ENCODE measurements at places on chromosomes 13 and 19.

GRCh38 chr19:703651-704446 lies 4.9 kb upstream of the PALM start:
- DNase-seq: no peak

GRCh38 chr13:85204668-85205344 lies 594.4 kb downstream of the SLITRK6 start:
- no peak for DNase-seq

GRCh38 chr19:33219261-33219815 lies 6.3 kb downstream of the SLC7A10 start:
- DNase-seq: no peak

DNA sequence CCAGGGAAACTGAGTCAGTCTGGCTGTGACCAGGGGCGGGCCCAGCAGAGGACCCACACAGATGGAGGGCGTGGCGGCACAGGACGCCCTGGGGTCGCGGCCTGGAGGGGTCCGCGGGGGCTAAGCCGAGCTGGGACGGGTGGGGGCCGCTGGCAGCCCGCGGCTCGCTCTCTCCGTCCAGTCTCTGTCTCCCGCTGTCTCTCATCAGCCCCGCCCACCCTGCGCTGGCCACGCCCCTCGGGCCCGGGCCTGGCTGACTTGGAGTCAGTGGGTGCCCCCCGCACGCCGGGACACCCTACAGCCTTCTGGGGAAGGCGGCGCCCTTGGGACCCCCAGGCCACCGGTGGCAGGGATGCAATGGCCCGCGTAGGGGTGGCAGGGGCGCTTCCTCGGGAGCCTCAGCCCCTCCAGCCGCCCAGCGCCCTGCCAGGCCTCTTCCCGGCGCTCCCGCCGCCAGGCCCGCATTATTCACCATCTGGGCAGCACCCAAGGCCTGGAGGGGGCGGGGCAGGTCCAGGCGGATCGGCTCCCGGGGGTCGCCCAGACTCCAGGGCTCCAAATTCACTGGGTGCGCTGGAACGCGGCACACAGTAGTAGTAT lies at the start of gene TBXA2R:
TBXA2R (minus strand) TSS at position 186 of the 600 bp plus-strand sequence. CDS start 6,241 bp downstream, outside the sequence.
- DNase-seq: peak; percentile 71

DNA sequence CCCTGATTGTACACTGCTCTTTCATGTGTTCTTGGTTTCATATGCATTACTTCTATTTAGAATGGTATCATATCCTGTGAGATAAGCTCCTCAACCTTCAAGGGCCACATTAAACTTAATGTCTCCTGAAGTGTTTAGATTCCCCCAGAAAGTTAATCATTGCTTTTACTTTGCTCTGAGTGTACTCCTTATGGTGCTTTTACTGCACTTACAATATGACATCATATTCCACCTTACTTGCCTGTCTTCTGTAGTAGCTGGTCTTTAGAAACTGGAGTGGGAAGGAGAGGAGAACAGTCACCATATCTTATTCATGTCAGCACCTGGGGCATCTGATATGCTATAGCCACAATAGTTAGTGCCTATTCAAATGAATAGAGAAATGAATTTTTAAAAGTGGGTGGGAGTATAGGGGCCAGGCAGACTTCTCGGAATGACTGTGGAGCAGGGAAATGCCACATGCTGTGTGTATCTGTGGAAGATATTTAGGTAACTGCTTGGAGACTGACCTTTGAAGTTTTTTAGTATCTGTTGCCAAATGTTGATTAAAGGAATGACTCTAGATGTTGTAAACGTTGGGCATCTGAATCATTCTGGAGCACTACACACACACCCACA lies 40.2 kb downstream of the SLAIN1 start:
- no peak for DNase-seq

DNA sequence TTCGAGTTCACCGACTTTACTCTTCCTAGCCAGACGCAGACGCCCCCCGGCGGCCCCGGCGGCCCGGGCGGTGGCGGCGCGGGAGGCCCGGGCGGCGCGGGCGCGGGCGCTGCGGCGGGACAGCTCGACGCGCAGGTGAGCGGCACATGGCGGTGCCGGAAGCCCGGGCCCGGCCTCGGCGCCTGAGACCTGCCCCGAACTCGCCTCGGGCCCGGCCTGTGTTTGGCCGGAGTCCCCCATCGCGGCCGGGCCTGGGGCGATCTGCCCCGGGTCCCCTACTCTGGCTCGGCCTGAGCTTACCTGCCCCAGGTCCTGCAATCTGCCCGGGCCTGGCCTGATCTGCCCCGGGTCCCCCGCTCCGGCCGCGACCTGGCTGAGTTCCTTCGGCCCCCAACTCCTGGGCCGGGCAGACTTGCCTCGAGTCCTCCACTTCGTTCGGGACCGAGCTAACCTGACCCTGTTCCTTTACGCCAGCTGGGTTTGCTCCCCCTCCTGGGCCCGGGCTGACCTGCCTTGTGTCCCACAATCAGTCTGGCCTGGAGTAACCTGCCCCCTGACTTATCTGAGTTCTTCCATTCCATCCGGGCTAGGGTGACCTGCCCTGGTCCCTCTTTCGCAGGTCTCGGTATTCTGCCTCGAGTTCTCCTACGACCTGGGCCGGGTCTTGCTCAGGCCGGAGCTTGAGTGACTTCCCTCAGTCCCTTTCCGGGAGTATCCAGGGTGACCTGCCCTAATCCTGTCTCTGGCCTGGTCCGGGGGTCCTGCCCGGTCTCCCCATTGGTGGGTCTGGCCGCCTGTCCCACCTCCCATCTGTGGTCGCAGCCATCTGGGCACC lies 764 bp downstream of the UPF1 start:
- no peak for DNase-seq

- no peak for DNase-seq
These were observed 9.9 kb upstream of the C5AR2 start for GRCh38 chr19:47322058-47322457.

DNA sequence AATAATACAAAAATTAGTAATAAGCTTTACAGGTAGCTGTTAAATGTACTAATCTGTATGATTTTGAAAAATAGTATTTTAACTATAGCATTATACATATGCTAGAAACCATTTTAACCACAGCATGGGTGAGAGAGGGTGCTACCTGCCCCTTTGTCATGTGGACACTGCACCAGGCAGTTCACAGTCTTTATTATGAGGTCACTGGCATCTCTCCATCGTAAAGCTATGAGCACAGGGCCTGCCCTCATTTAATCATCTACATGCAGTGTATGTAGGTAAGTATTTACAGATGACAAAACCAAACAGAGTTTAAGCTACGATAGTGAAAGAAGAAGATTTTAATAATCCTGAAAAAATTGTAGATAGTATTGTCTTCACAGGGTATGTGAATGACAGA lies 21.7 kb downstream of the EDNRB start:
- no peak for DNase-seq

Measured in muscle of back (tissue), 13 donors.